ENCODE measurements at places on chromosomes 5 and 9. TPM values are rescaled to one million over a fixed set of nuclear protein-coding genes. Genes with fewer than 3 reads are reported as not detected.

GRCh38 chr9:74663439-74663838, 166.3 kb downstream of the RORB start:
- DNase-seq = no peak

DNA sequence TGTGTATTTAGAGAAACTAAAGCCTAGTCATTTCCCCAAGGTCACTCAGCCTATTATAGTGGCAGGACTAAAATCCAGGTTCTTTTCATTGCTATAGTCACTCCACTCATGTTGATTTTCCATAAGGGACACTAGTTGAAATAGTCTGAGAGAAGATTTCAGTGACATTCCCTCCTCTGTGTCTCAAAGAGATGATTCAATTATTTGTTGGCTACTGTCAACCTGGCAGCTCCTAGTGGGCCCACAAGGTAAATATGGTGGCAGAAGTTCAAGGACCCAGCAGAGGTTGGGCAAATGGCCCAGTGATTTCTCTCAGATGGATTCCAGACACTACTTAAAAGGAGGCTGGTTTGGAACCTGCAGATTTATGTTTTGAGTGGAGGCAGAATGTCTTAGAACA, 48.1 kb downstream of the G3BP1 start:
- DNase-seq = no peak

GRCh38 chr5:88665750-88666215, 217.2 kb downstream of the MEF2C start:
- DNase-seq = peak; percentile 61

DNA sequence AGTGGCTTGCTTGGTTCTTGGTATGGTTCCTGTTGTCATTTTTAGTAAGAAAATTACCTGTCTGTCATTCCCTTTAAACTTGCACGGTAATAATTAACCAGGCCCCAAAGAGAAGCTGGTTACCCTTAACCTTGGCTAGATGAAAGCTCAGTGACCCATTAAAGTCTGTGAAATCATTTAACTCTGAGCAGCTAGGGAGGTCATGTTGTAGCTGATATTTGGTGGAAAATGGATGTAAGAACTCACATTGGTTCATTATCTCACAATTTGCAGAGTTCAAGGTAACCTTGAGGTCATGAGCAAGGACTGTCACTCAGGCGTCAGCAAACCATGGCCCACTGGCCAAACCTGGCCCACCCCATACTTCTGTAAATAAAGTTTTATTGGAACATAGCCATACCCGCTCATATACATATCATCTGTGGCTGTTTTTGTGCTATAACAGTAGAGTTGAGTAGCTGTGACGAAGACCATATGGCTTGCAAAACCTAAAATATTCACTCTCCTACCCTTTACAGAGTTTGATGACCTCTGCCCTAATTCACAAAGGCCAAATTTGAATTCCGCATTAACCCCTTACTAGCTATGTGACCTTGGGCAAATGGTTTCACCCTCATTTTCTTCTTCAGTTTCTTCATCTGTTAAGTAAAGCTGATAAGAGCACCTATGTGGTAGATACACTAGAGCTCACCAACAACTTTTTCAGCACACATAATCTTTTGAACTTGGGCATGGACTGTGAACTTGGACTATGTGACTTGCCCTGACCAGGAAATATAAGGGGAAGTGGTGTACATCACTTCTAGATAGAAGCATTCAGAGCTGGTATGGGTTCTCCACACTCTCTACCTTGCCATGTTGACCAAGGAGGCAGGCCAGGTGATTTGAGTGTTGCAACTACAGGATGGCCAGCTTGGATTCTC, 61.5 kb upstream of the CPEB4 start:
- no peak for DNase-seq

- DNase-seq = no peak
Measured at GRCh38 chr5:107531308-107531707, 139.4 kb downstream of the EFNA5 start.

DNA sequence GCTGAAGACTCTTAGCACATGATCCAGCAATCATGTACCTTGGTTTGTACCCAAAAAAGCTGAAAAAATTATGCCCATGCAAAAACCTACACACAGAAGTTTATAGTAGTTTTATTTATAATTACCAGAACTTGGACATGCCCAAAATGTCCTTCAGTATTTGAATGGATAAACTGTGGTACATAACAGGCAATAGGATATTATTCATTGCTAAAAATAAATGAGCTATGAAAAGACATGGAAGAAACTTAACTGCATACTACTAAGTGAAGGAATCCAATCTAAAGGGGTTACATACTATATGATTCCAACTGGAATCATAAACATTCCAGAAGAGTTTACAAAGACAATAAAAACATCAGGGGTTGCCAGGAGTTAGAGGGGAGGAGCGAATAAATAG, 25.6 kb downstream of the FBXL17 start:
- DNase-seq = no peak

- no peak for DNase-seq
Measured at GRCh38 chr9:75019022-75019421, 9.1 kb downstream of the CARNMT1 start.

DNA sequence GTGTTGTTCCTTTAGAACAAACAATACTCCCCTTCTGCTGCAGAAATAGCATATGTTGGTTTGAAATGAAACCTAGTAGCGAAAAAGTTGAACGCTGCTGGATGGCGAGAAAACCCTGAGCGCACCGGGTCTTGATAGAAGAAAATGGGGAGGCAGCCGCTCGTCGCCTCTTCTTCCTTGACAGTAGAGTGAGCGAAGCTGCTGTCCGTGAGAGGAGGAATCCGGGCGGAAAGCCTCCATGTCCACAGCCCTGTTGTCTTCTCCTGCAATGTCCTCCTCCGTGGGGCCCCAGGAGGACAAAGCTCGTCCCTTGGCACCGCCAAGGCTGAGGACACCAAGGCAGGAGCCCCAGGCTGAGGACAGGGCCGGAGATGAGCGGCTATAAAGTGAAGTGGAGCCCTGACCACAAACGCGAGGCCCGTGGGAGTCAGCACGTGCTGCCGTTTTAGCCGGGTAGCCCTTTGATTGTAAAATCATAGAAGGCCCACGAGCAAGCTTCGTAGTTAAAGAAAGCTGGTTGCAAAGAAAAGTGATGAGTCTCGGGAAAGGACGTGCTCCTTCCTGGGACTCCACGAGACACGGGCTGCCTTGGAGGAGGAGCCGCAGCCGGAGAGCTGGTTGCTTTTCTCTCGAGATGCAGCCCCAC, 35.6 kb downstream of the MRPL36 start:
- peak; percentile 11 for DNase-seq

DNA sequence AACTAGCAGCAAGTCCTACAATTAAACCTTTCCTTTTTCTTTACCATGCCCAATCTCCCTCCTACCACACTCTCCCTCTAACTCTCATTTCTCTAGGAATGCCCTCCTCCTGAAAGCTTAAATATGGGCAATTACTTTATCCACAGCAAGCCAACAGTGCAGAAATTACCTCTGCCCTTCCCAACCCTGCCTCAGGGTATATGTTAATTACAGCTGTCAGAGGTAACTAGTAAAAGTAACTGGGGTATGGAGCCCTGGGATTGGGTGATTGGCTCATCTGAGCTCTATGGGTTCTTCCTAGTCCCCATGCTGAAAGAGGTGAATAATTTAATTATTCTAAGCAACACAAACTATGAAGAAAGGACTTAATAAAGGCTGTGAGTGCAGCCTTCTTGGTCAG, 478.9 kb upstream of the NMUR2 start:
- no peak for DNase-seq

The TERT gene
- 2.9 TPM for total RNA-seq

- DNase-seq = no peak
Measured at GRCh38 chr5:106658150-106658549, 1012.6 kb downstream of the EFNA5 start.

DNA sequence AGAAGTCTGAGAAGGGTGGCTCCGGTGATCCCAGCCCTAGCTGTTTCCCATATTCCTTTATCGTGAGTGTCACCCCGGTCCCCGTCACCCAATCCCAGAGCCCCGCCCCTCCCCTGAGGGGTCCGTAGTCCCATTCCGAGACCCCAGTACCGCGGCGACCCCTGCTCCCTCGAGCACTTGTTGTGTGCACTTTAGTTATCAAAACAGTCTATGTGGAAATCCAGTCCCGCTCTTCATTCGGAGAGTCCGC, 223 bp downstream of the LRSAM1 start:
- DNase-seq = no peak

The FREM1 gene
- 1.7 TPM for total RNA-seq

The BTNL9 gene
- total RNA-seq = 37.9 TPM

DNA sequence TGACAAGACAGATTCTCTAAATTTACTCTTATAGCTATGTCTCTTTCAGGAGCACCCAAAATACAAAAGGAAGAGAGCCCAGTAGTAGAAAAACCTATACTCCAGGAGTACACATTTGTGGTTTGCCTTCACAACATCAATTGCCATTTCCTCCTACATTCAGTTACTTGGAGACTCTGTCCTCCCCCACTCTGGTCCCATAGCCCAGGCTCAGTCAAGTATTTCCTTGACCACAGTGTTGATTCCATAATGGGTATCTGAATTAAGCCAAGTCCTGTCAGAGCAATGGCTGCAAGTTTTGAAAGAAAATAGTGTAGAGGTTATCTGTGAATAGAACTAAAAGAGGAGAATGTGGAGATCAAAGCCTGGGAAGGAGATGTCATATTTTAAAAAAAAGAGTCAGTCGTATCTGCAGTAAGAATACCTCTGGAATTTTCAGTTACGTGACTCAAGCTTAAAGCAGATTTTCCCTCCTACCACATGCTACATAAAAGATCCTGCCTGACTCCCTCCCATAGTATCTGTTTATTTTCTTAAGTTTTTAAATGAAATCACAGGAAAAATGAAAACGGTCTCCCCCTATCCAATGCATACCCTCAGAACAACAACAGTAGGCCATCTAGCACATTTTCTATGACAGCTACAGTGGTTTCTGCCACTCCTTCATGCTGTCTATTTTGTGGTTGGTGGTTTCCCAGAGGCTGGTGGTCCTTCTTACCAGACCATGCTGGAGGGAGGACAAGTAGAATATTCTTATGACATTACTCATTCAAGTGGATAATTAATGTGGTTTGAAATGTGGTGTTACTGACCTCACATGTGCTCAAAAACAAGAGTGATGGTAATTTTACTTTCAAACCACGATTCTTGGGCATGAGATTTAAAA, 249.7 kb upstream of the TMEM161B start:
- DNase-seq = no peak

GRCh38 chr5:58505971-58506640, 14.9 kb downstream of the GAPT start:
- DNase-seq = no peak

- no peak for DNase-seq
Measured at GRCh38 chr9:132425675-132426062, 15.7 kb downstream of the CFAP77 start.

DNA sequence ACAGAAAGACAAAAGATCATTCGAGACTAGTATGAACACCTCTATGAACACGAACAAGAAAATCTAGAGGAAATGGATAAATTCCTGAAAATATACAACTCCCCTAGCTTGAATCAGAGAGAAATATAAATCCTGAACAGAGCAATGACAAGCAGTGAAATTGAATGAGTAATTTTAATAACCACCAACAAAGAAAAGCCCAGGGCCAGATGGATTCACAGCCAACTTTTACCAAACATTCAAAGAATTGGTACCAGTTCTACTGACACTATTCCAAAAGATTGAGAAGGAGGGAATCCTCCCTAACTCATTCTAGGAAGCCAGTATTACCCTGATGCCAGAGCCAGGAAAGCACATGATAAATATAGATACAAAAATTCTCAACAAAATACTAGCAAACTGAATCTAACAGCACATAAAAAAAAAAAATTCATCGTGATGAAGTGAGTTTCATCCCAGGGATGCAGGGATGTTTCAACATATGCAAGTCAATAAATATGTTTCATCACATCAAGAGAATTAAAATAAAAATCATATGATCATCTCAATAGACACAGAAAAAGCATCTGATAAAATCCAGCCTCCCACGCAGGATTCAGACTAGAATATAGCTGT, 25.2 kb upstream of the PTGER4 start:
- DNase-seq = no peak

The PFN3 gene
- not detected for total RNA-seq

DNA sequence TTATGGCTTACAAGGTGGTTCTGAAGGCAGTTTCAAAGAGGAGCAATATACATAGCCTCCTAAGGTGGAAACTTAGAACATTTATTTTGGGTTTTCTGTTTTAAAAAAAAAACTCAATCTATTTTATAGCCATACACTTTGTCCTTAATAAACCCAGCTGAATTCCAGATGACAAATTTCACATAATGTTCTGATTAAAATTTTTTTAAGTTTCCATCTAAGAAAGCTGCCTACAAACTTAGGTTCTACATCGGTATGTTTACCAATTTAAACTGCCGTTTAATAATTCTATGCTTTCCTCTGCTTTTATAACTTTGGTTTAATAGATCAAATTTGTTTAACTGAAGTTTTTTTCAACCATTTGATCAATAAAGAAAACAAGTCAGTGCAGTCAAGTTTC, 12.5 kb downstream of the NR3C1 start:
- no peak for DNase-seq

DNA sequence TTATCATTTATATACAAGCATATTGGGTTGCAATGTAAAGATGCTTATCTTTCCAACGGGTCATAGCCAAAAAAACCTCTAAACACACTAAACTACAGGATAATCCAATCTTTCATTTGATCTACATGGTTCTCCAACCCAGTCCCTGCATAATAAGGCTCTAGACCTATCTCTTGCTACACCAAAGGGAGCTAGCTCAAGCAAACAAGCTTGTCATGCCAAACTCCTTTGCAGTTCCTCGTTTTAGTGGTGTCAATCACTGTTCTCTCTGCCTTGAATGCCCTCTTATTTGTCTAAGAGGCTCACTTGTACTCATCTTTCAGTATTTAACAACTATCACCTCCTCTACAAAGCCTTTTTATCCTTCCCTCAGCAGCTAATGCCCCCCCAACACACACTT, 5.6 kb downstream of the HOMER1 start:
- DNase-seq = no peak

GRCh38 chr5:15577132-15577531, 77.2 kb downstream of the FBXL7 start:
- DNase-seq = no peak

- DNase-seq = no peak
Measured at GRCh38 chr9:69768716-69769115, 8.9 kb upstream of the PTAR1 start.

The DBH gene
- total RNA-seq = 1.8 TPM

The ZNF658 gene
- total RNA-seq = 9.4 TPM

The NRARP gene
- total RNA-seq = 15.2 TPM

- DNase-seq = no peak
Measured at GRCh38 chr5:16427587-16427986, 38.0 kb downstream of the ZNF622 start.

The C7 gene
- total RNA-seq = not detected

The TLX3 gene
- total RNA-seq = 161 TPM

DNA sequence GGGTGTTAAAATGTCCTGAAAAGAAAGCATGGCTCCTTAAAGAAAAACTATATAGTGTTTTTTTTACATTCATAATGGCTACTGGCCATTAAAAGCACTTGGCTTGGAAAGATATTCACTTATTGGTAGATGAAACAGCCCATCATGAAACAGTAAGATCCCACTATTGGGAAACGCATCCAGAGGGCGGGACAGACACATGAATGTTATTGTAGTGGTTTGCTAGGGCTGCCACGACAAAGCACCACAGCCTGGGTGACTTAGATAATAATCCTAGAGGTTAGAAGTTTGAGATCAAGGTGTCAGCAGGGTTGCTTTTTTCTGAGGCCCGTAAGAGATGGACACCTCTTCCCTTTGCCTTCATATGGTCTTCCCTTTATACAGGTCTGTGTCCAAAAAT, 139.4 kb upstream of the ANKH start:
- no peak for DNase-seq

GRCh38 chr9:35658968-35659220, 802 bp downstream of the CCDC107 start:
- no peak for DNase-seq

The ACOT12 gene
- total RNA-seq = not detected
